ENCODE measurements at places on chromosomes 5 and 9. TPM values are rescaled to one million over a fixed set of nuclear protein-coding genes. Genes with fewer than 3 reads are reported as not detected.

The UBE2QL1 gene
- total RNA-seq: 0.33 TPM

The OSMR gene
- 11.7 TPM for total RNA-seq

The CCNI2 gene
- 0.99 TPM for total RNA-seq

The PDZD2 gene
- total RNA-seq: 12.9 TPM

The ZFP37 gene
- total RNA-seq: 4.4 TPM

The PCDH1 gene
- total RNA-seq: 24.9 TPM

The DEPDC1B gene
- 0.66 TPM for total RNA-seq

The FAM78A gene
- 0.78 TPM for total RNA-seq

The IL9 gene
- total RNA-seq: not detected

The PTGES gene
- 0.52 TPM for total RNA-seq

The HOMER1 gene
- total RNA-seq: 1.6 TPM

The CPEB4 gene
- total RNA-seq: 35.3 TPM

The OR1L6 gene
- total RNA-seq: not detected

The IFNA5 gene
- total RNA-seq: not detected

The PCDHA9 gene
- total RNA-seq: 1.3 TPM

The PCDHGB4 gene
- total RNA-seq: 4.9 TPM

The KLHL9 gene
- total RNA-seq: 15.3 TPM

The LRRC19 gene
- not detected for total RNA-seq

The S100Z gene
- total RNA-seq: not detected

The NUTM2F gene
- total RNA-seq: not detected

The GCNT4 gene
- 3.3 TPM for total RNA-seq

The STARD4 gene
- total RNA-seq: 10.9 TPM

The ACSL6 gene
- 2.1 TPM for total RNA-seq

The TICAM2 gene
- total RNA-seq: 0.52 TPM

The ORM2 gene
- not detected for total RNA-seq

The MCIDAS gene
- 1.3 TPM for total RNA-seq
